ENCODE measurements at places on chromosomes 13 and 19. TPM values are rescaled to one million over a fixed set of nuclear protein-coding genes. Genes with fewer than 3 reads are reported as not detected.

DNA sequence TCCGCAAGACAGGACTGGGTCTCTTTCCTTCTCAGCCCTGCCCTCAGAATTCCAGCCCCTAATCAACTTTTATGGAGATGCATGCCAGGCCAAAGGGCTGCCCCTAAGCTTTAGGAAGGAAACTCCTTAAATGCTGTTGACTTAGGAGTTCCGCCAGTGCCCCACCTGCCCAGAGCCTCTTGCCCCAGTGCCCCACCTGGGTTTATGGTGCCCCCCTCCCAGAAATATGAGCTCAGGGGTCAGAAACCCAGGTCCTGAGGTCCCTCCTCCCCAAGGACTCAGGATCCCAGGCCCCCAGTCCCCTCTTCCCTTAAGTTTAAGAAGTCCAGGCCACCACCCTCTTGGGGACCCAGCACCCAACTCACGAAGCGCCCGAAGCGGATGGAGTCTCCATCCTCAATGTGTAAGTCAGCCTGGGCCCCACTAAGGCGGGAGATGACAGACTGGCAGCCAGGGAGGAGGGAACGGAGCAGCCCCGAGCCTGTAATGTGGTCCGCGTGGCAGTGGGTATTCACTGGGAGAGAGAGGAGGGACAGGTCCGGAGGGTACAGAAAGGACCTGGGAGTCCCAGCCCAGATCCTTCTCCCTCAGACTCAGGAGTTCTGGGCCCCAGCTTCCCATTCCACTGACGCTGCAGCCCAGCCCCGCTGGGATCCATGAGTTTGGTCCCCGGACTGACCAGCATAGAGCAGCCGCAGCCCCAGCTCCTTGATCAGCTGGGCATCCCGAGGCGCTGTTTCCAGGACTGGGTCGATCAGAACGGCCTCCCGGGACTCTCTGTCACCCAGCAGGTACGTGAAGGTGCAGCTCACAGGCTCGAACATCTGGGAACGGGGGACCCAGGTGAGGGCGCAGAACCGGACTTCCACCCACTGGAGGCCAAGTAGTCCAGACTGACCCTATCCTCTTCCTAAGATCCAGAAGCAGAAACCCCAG, 897 bp downstream of the ETHE1 start:
- DNase-seq = peak; percentile 64

- no peak for DNase-seq
These were observed 14.0 kb downstream of the GRAMD1A start for GRCh38 chr19:35013820-35014754.

GRCh38 chr19:3683405-3684053, 16.7 kb downstream of the PIP5K1C start:
- DNase-seq = no peak

- DNase-seq = no peak
These were observed 70.3 kb downstream of the PIBF1 start for GRCh38 chr13:72852207-72852606.

The MEIOSIN gene
- not detected for total RNA-seq

The FGF21 gene
- total RNA-seq = not detected

DNA sequence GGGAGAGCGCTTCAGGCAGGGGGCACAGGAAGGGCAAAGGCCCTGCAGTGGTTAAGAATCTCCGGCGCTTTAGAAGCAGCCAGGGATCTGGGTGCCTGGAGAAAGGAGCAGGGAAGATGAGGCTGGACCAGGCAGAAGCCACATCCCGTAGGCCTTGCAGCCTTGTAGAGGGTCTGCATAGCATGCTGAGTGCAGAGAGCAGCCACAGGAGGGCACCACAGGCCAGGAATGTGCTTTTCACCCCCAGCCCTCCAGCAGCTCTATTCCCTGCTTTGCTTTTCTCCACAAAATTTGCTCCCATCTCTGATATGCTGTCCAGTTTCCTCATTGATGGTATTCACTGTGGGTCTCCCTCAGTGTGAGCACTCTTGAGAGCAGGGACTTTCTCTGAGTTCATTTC, 5.7 kb downstream of the WDR62 start:
- peak; percentile 70 for DNase-seq

DNA sequence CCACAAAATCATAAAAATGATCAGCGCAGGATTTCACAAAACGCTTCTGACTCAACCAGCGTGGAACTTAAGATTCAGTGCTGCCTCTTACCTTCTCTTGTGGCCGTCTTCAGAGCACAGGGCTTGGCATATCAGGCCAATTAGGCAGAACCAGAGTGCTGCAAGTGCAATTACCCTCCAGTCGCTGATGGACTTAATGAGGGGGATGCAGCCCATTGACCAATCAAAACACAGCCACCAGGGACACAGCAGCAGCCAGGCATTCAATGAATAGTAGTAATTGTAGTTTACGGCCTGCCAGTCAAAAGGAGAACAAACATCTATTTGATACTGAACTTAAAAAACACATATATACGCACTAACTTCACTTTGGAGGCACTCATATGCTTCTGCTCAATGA, 38.2 kb downstream of the TMTC4 start:
- DNase-seq = no peak

DNA sequence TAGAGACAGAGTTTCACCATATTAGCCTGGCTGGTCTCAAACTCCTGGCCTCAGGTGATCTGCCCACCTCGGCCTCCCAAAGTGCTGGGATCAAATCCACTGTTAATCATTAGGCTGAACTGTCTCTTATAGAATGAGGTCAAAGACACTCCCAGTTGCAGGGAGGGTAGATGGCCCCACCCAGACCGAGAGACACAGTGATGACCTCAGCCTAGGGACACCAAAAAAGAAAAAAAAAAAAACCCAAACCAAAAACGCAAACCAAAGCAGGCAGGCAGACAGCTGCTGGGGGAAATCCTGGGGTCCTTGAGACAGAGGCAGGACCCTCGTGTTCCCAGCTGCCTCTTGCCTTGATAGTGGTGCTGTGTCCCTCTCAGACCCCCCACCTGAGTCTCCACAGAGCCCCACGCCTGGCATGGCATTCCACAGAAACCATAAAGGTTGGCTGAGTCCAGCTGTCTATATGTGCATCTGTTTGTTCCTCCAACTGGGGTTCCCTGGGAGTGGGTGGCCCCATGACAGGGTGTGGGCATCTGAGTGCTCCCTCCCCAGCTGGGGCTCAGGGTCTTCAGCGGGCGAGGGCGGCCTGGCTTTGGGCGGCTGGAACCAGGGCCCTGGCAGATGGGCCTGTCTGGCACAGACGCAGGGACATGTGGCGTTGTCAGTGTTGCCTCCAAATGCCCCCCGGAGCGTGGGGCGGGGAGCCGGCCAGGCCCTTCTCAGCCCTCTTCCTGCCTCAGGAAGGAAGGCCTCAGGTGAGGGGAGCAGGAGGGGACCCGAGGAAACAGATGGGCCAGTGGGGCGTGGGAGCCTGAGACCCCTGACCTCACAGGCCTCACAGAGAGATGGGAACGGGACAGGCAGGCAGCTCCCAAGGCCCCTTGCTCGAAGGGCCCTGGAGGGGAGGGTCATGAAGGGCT, 5.2 kb downstream of the DAND5 start:
- DNase-seq = peak; percentile 51

DNA sequence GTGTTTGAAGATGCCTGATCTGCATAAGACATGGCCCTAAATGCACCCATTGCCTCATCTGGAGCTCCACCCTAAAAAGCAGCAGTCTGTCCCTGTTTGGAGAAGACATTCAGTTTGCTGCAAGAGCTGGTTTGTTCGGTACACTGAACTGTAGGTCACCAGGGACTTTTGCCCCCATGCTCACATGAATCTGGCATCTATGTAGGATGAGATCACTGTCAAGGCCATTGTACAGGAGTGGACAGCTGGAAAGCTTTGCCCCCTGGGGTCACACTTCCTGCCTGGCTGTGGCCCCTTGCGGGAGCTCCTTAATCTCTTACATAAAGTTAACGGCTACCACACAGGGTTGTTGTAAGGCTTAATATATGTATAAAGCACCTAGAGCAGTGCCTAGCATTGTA, 73.0 kb downstream of the IPO5 start:
- DNase-seq = peak; percentile 32

The APC2 gene
- total RNA-seq = not detected

DNA sequence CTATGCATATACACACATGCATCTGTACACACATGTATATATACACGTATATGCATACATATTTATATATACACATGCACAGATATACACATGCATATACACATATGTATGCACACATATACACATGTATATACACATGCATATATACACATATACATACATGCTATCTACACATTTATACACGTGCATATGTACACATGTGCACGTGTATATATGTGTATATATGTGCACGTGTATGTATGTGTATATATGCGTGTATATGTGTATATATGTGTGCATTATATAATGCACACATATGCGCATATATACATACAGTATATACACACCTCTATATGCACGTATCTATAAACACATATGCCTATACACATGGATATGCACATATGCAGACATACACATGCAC, 17.8 kb downstream of the ARHGEF7 start:
- DNase-seq = no peak

The PLEKHF1 gene
- 18.0 TPM for total RNA-seq

The F7 gene
- not detected for total RNA-seq

GRCh38 chr13:54845351-54845965, 1816.8 kb downstream of the OLFM4 start:
- no peak for DNase-seq

GRCh38 chr13:28859069-28859468, 38.9 kb downstream of the MTUS2 start:
- DNase-seq = no peak

GRCh38 chr13:50708461-50708860, 135.0 kb downstream of the DLEU7 start:
- no peak for DNase-seq

DNA sequence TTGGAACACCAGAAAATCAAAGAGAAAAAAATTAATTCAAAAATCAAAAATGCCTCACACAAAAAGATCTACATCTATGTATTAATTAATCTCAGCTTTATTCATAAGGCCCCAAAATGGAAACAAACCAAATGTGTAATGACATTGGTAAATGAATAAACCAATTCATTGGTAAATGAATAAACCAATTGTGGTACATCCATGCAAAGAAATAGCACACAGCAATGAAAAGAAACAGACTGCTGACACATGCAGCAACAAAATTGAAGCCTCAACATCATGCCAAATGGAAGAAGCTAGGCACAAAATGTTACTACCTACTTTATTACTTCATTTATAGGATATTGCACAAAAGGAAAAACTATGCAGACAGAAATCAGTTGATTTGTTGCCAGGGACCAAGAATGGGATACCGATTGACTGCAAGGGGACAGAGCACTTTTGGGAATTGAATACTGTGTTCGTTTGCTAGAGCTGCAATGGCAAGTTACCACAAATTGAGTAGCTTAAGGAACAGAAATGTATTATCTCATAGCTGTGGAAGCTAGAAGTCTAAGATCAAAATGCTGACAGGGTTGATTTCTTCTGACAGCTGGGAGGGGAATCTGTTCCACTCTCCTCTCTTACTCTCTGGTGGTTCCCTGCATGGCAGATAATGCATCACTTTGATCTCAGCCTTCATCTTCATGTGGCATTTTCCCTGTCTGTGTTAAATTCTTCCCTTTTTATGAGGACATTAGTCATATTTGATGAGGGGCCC, 252.8 kb downstream of the RFC3 start:
- DNase-seq = no peak

DNA sequence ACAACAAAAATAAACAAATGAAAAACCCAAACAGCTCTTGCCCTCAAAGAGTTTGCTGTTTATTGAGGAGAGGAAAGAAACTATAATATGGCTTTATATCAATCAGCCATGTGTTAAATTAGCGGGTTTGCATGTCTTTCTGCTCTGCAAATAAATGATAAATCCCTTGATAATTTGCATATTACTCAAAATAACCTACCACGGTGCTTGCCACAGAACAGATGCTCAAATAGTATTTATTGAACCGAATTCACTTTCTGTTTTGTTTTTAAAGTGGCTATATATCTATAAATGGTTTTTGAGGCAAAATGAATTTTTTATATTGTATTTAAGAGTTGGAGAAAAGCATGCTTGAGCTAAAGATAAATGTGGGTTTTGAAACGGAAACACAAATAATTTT, 428.1 kb downstream of the ITGBL1 start:
- DNase-seq = no peak
